Right renal pelvis (tissue), 4 donors: ENCODE measurements at places on chromosomes 16 and 17. TPM values are rescaled to one million over a fixed set of nuclear protein-coding genes. Genes with fewer than 3 reads are reported as not detected.

The SEZ6 gene
- 0.25 TPM for polyA plus RNA-seq

The CSH1 gene
- 0.98 TPM for polyA plus RNA-seq

- no peak for DNase-seq
These were observed 46.4 kb downstream of the NXPH3 start for GRCh38 chr17:49621946-49622529.

DNA sequence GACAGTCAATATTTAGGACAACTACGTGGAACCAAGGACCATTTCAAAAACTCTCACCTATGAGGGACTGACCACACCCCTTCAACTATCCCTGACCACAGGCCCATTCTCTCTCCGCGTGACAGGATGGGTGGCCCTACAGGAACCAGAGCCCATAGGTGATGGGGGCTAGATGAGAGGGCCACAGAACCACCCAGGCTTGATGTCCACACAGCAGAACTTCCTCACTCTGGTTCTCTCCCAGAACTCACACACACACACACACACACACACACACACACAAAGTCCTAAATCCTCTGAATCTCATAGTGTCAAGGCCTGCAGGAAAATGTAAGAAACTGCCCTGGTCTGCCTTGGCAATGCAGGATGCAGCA lies 1.5 kb downstream of the ZNF319 start:
- DNase-seq, result no peak

DNA sequence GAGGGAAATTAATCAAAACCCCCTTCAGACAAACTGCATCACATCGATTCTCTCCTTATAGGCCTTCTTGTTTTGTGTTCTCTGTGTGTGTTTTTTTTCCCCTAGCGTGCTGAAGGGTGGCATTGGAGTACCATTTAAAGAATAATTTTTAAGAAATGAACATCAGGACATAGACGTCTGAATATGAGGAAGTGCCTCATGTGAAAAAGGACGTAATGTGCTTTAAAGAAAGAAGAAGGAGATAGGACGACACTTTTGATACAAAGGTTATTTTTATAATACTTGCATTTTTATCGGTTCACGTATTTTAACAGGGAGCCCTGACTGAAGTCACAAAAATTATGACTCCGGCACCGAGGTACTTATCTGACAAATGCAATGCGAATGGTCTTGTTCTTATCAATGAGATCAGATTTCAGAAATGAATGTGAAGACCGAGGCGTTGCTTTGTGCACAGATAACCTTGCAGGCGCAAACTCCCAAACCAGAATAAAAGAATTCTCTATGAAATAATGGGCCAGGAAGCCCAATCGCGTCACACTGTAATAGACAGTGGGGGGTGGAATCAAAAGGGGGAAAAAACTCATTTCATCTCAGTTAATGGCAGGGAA lies 606.3 kb downstream of the MAF start:
- DNase-seq, result no peak

- DNase-seq, result no peak
These were observed 537 bp downstream of the PALB2 start for GRCh38 chr16:23640615-23640930.
